ENCODE measurements at places on chromosomes 11 and 22.

GRCh38 chr22:35335468-35335867 lies 35.8 kb downstream of the TOM1 start:
- DNase-seq, result no peak

DNA sequence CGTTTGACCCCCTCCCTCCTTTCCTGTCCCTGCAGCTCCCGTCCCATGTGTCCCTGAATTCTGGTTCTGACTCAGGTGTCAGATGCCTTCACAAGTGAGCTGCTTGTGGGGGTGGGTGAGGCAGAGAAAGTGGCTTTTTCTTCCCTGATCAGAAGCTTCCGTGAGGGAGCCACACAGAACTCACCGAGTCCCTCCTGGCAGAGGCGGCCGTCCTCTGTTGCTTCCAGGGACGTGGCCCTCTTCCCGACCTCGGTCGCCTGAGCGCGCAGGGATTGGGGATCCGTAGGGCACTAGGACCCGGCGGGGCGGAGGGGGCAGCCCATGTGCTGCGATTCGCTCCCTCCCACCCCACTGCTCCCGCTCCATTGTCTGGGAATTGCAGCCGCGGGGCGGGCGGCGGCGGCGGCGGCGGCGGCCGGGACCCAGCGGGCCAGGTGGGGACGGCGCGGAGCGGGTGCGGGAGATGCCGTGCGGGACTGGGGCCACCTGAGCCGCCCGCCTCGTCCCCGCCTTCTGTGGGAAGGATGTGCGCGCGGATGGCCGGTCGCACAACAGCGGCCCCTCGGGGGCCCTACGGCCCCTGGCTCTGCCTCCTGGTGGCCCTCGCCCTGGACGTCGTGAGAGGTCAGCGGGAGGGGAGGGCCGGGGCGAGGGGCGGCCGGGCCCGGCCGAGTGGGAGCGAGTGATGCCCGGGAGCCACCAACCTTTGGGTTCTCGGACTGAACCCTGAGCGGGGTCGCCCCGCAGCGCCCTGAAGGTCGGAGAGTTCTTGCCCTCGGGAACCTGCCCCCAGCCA lies at the start of gene TMEM132A:
TMEM132A (plus strand) TSS at position 351 of the 796 bp plus-strand sequence; CDS start at position 525, 174 bp downstream.
- DNase-seq, result peak; percentile 25

- DNase-seq, result no peak
Measured at GRCh38 chr11:67611704-67612587, 5.2 kb downstream of the NDUFV1 start.

DNA sequence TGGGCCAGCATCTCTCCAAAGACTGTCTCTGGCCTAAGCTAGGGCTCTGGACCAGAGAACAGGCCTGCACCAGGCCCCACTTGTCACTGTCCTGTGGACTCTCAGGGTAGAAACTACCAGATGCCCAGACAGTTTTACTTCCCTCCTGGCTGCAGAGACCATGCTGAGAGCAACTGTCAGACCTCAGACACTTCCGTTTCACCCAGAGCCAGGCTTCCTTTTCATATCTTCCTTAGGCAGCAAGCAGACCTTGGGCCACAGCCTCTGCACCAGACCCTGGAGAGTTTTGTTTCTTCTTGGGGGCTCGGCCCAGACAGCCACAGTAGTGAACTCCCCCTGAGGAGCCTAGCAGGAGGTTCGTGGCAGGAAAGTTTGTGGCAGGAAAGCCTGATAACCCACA lies 12.1 kb upstream of the FCHSD2 start:
- no peak for DNase-seq

DNA sequence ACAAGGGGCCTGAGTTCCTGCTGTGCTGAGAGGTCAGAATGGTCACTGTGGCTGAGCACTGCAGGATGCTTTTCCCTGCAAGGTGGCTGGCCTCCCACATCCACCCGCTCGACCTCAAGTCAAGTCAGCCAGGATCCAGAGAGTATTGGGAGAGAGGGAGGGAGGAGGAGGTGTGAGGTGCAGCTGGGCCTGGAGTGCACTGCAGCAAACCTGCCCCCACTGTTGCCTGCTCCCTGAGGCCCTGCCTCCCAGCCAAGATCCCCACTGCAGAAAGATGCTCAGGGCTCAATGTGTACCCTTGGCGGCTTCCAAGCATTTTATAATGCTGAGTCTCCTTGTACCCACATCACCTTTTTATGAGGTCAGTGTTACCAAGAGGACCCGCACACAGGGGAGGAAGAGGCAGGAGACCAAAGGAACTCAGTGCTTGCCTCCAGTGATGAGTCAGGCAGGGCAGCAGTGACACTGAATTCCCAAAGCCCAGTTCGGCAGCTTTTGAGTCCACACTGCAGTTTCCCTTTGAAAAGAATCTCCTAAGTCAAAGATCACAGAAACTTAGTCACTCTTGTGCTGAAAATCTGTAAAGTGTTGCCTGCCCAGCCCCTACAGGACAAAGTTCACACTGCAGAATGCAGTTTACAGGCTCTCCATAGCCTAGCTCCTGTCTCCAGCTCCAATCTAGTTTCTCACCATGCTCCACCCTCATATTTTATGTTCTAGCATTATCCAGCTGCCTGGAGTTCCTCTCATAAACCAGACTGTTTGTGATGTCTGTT lies 3.1 kb downstream of the ENDOD1 start:
- no peak for DNase-seq

DNA sequence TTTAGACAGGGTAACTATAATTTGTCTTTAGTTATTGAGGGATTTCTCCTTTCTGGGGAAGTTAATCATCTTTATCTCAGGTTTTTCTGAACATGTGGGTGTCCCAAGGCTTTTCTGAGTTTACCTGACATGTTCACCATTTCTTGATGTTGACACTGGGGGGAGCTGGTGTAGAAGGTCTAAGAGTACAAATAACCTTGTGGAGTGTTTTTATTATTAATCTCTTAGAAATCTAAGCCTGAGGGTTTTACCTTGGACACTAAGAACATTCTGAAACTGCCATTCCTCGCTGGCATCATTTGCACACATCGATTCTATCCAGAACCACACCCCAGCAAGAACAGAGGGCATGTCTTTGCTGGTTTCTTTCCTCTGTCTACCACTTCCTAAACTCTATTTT lies 15.6 kb upstream of the C11orf91 start:
- no peak for DNase-seq

DNA sequence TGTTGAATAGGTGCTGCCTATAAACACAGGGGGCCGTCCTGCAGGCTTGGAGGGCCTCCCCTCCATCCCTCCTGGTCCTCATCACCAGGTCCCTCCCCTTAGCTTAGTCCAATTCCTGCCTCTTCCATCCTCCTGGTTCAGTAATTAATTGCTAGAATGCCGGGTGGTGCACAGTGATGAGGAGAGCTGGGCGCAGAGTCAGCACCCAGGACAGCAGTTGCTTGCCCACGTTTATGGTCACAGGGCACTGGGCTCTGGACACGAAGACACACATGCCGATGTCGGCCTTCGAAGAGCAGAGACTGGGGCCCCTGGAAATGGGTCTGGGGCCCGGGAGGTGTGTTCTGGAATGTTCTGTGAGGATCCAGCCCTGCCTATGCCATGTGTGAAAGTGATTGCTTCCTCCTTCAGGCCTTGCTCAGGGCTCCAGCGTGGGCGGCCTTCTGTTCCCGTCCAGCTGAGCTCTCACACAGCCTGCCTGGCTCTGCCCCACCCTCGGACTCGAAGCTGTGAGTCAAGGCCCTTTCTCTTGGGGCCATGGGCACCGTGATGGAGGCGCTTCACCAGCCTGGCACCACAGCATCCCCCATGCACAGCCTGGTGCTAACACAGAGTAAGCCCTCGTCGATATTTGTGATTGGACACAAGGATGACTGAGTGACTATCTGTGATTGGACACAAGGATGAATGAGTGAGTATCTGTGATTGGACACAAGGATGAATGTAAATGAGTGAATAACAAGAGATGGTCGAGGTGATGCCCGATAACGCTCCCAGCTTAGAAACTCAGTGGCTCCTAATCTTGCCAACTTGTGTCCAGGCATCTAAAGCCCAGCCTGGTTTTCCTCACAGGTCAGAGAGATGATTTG lies 884.7 kb downstream of the BRD1 start:
- DNase-seq, result no peak

- no peak for DNase-seq
Measured at GRCh38 chr11:119615003-119615881, 113.8 kb downstream of the NECTIN1 start.

DNA sequence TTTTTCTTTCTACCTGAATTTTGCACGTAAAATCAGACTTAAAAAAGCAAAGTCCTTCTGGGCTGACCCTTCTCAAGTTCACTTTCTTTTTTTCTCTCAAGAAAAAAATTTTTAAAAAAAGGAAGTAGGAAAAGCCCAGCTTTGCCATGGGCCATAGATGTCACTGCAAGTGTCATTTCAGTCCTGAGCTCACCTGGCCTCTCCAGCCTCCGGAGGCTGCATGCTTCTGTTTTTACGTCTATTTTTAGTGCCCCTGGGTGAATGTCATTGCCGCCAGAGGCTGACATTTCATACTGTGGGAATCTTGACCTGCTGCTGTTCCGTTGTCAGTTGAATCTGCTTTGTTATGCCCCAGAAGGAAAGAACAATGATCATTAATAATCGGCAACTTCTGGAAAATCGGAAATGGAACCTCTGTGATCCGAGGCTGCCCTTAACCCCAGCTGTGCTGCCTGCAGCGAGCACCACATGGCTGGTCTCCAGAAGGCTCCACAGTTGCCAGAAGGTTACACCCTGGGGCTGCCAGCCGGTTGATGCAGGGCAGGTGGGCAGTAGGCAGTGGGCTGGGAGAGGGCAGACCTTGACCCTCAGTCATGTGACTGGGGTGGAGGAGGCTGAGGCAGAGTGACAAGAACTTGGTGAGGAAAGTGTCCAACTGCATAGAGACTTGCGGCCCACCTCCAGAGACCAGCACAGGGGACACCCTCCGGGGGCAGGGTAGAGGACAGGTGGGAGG lies 16.7 kb upstream of the MYEOV start:
- no peak for DNase-seq

DNA sequence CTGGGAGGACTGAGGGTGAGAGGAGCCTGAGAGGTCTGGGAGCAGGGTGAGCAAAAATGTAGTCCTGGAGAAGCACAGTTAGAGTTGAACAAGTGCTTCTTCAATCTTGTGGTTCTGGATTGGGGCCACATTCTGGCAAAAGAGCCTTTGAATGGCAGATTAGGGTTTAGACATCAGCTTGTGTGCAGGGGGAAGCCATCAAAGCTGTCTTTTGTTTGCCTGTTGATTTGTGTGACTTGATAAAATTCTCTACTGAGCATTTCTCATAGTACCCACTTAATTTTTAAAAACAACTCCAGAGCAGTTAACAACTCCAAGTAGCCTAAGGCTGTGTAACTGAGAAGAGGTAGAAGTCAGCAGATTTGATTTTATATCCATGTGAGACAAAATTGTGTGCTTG lies 166.2 kb downstream of the FAT3 start:
- no peak for DNase-seq

- DNase-seq, result no peak
Measured at GRCh38 chr11:69227271-69227670, 66.7 kb upstream of the MYEOV start.

- peak; percentile 37 for DNase-seq
Measured at GRCh38 chr22:17257121-17258001, 38.1 kb upstream of the ADA2 start.

GRCh38 chr22:27836181-27836580 lies 34.6 kb upstream of the MN1 start:
- no peak for DNase-seq

- DNase-seq, result no peak
Measured at GRCh38 chr11:65575568-65576231, at the start of gene EHBP1L1. EHBP1L1 (plus strand) TSS chr11:65576053; CDS start chr11:65576303, 250 bp downstream.

DNA sequence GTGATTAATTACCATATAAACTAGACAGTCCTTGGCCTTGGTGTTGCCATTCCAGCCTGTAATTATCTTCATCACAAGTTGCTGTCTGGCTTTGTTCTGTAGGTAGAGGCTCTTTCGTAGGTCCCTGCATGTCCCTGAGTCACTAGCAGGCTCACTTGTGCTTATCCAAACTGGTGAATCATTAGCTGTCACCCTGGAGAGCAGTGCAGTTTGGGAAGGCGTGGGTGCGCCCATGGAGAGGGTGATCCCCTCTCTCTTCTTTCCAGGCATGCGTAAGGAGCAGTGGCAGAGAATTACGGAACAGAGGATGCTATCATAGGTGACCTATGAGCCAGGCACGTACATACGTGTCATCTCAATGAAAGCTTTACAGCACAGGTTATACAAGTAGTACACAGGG lies 11.0 kb upstream of the EHF start:
- no peak for DNase-seq

DNA sequence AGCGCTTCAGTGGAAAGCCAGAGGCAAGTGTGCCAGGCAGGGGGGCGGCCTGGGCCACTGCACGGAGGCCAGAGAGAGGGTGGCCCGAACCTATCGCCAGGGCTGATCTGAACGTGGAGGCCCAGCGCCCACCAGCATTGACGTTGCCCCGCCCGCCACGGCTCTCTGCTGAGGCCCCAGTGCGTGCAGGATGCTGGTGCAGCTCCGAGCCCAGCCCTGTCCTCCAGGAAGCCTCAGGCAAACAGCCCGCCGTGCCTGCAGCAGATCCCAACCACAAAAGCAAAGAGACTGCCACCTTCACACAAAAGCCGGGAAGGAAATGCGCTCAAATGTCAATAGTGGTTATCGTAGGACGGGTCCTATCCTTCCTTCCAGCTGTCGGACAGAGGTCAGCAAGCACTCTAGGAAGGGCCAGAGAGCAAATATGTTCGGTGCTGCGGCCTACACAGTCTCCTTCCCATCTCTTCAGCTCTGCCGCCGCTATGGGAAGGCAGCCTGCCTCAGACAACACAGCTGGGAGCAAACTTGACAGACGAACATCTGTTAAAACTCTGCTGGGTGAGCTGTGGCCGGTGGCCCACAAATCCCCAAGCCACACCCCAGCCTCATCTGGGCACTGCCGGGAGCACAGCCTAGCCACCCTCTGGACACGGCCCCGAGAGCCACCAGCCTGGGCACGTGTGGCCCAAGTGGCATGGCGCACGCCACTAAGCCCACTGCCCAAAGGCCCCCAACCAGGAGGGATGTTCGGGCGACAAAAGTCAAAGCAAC lies 146.2 kb downstream of the CRYBB2 start:
- DNase-seq, result no peak

DNA sequence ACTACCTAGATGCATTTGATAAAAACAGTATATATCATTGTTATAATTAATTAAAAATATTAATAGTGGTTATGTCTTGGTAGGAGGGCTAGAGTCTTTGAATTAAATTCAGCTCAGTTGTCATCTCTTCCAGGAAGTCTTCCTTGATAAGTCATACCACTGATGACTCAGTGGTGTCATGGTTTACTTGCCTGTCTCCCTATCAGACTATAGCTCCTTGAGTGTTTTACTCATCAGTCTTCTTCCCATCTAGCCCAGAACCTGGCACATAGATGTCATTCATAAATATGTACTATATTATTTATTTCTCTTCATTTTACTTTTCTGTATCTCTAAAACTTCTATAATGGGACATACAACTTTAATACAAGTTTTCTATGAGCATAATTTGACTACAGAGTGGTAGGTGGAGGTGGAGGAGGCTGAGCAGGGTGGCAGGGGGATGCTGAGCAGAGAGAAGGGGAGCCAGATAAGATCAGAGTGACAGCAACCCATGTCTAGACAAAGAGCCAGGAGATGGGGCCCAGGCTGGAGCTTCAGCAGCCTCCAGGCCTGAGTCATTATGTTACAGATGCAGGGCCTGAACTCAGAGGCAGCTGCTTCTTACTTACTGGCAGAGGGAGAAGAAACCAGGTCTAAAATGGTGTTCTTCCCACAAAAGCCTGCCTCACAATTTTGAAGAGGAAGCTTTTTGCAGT lies 82.3 kb upstream of the PHOX2A start:
- DNase-seq, result no peak

GRCh38 chr11:20489948-20490347 lies 102.4 kb downstream of the PRMT3 start:
- no peak for DNase-seq

Data from NCI-H446 treated with DMSO at 0.1 percent for 48 hours (cell line).